Stimulated activated CD4-positive, alpha-beta T cell treated with anti-CD3 and anti-CD28 coated beads, Interleukin-15, amount 100 ng/mL, for 24 hours (primary cell): ENCODE measurements at places on chromosomes 4 and X.

DNA sequence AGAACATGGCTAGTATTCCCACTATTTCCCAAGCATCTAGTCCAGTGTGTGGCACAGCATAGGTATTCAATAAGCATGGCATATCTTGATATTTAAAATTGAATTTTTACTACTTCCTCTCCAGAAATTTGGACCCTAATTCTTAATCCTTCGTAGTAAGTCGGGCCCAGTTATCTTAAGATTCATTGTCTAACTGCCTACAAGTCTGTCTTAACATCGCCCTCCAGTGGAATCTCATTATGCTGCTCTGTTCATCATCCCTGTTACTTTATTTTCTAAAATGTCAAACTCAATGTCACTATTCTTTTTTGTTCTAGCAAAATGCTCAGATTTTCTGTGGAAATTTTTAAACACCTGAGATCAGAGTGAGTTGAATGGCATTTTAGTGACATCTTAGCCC, 606.2 kb downstream of the KLHL13 start:
- no peak for DNase-seq

DNA sequence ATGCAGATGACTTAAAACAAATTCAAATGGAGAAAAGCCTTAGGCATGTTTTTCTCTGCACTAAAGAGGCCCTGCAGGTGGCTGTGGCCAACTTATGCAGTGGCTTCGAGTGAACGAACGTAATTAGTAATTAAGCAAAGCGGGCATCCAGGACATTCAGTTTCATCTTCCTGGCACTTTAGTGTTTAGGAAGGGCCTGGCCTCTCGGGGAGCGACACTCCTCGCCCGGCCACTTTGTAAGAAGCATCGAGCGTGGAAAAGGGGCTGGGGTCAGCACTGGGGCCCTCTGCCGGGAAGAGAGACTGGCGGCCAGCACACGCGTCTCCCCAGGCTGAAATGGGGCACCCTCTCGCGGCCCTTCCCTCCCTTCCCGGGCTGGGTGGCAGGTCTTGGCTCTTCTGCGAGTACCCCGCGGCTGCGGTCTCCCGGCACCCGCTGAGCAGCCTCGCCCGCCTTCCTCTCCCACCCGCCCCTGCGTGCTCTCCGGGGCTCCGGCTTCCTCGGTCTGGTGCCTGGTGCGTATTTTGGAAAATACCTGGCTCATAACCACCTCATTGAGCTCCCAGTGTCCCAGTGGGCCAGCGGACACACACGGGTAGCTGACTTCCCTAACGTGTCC, 677 bp upstream of the CYP4V2 start:
- DNase-seq = peak; percentile 60

- DNase-seq = no peak
Measured at GRCh38 chr4:91114386-91114785, 987.2 kb downstream of the CCSER1 start.

- DNase-seq = no peak
Measured at GRCh38 chr4:6501171-6501570, 28.8 kb upstream of the PPP2R2C start.

GRCh38 chr4:115053313-115053712, 60.1 kb downstream of the NDST4 start:
- DNase-seq = no peak
